Heart left ventricle (tissue), 16 donors: ENCODE measurements at places on chromosomes 5 and 9. TPM values are rescaled to one million over a fixed set of nuclear protein-coding genes. Genes with fewer than 3 reads are reported as not detected.
A peak's percentile ranks its signal among the peaks of the same experiment; 100 is the strongest.

Gene DEPDC1B
- total RNA-seq: 0.22 TPM

Gene ADRA1B
- 2.3 TPM for total RNA-seq

Gene CAAP1
- total RNA-seq: 8.2 TPM

Gene MRPS2
- 93.8 TPM for total RNA-seq

Gene PCDHA1
- total RNA-seq: not detected

Gene SLCO6A1
- not detected for total RNA-seq

DNA sequence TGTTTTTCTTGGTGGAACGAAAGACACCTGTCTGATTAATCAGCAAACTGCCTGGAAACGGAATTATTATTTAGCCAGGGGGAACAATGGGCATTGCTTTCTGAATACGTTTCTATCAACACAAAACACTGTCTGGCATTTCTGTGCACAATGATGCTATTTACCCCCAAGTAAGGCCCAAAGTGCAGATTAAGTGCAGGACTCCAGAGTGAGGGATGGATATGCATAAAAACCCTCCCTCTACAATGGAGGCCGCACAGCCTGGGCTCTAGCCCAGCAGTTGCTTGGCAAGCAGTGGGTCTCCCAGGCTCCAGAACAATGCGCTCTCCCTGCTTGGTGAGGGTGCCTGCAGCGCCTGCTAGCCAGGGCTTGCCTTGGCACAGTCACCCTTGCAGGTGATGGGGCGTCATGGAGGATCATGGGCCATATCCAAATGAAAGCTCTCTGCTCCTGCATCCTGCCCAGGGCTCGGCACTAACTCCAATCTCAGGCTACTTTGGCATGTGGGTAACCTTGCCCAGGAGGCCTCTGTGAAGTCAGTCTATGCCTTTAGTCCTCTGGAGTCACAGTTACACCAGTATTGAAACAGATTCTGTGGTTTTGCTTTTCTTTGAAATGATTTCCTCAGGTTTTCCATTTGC lies 11.5 kb upstream of the SPATA24 start:
- peak; percentile 77 for DNase-seq
- no peak overlapping the region for H3K4me3 ChIP-seq
- no peaks in the 10 kb centered on the region for H3K27me3 ChIP-seq

GRCh38 chr9:135014311-135015010 lies 73.0 kb upstream of the OLFM1 start:
- no peak overlapping the region for H3K27ac ChIP-seq
- DNase-seq: no peak
- H3K27me3 ChIP-seq: peaks cover 16% of the 10 kb centered on the region
- no peaks in the 10 kb centered on the region for H3K4me1 ChIP-seq
- no peaks in the 10 kb centered on the region for H3K36me3 ChIP-seq

DNA sequence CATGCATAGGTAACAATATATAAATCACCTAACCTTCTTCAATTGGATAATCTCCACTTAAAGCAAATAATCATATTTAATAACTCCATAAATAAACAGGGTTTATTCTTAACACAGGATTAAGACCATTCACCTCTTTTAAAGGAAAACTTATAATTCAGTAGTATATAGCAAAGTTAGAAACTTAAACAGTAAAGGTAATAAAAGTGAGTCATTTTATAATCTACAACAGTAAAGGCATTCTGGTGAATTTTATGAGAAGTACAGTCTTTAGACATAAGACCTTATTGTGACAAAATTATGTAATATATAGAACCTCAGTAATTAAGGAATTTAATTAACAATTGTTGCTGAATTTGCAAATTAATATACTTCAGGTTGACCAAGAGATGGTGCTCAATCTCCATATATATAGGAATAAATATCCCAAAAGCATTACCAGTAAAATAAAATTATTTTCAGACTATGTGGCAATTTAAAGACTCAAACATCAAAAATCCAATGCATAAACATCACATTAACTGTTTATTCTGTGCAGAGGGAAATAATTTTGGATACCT lies 84.8 kb downstream of the FBXL17 start:
- H3K36me3 ChIP-seq: no peaks in the 10 kb centered on the region
- H3K4me1 ChIP-seq: no peaks in the 10 kb centered on the region
- DNase-seq: no peak
- H3K4me3 ChIP-seq: no peak overlapping the region
- H3K27me3 ChIP-seq: no peaks in the 10 kb centered on the region

GRCh38 chr5:142845954-142846398 lies 75.8 kb downstream of the ARHGAP26 start:
- no peak overlapping the region for H3K4me3 ChIP-seq
- no peaks in the 10 kb centered on the region for H3K27me3 ChIP-seq
- DNase-seq: no peak

GRCh38 chr9:72454871-72455491 lies 66.4 kb upstream of the TMC1 start:
- H3K36me3 ChIP-seq: no peaks in the 10 kb centered on the region
- no peaks in the 10 kb centered on the region for H3K4me1 ChIP-seq

GRCh38 chr5:155101697-155102096 lies 88.1 kb downstream of the KIF4B start:
- no peak overlapping the region for H3K27ac ChIP-seq
- H3K4me3 ChIP-seq: no peak overlapping the region
- no peak for DNase-seq
- no peaks in the 10 kb centered on the region for H3K27me3 ChIP-seq
- H3K36me3 ChIP-seq: no peaks in the 10 kb centered on the region

DNA sequence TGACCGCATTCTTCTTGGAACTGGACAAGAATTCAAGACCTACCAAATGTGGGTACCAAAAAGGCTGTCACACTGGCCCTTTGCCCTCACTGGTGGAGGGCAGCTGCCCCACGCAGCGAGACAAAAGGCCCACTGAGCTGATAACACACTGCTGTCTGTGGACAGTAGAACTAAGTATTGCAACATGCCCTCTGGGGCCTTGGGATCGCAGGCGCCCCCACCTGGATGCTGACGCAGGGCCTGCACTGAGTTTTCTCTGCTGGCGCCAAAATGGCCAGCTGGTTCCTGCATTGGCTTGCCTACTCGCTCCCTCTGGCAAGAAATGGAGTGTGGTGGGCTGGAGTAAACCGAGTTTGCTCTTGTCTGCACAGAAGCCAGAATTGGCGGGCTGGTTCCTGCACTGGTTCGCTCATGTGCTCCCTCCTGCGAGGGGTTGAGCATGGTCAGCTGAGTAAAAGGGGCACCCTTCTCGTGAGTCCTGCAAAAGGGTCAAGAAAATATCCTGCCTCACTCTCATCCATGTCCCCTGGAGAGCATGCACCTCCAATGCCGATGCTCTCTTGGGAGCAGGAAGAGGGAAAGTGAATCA lies 55.7 kb downstream of the NXNL2 start:
- H3K27ac ChIP-seq: no peak overlapping the region
- no peaks in the 10 kb centered on the region for H3K36me3 ChIP-seq
- H3K4me1 ChIP-seq: no peaks in the 10 kb centered on the region
- DNase-seq: no peak

DNA sequence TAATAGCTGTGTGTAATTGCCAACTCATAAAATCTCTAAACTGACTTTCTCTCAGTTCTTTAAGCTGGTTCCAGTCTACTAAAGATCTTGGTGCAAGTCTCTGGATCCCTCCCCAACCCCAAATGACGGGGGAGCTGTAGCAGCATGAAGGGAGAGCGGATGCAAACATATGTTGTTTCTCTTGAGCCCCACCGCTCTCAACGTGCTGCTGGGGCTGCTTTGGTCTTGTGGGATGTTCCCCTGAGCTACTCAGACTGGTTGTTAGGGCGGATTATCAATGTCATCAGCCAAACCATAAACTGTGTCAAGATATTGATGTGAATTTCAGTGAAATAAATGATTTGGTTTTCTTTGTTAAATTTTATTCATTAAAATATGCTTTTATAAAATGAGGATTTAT lies 40.9 kb upstream of the APC start:
- H3K27ac ChIP-seq: no peak overlapping the region
- H3K4me1 ChIP-seq: no peaks in the 10 kb centered on the region
- no peaks in the 10 kb centered on the region for H3K36me3 ChIP-seq
- no peak overlapping the region for H3K4me3 ChIP-seq
- no peaks in the 10 kb centered on the region for H3K27me3 ChIP-seq
- DNase-seq: no peak

DNA sequence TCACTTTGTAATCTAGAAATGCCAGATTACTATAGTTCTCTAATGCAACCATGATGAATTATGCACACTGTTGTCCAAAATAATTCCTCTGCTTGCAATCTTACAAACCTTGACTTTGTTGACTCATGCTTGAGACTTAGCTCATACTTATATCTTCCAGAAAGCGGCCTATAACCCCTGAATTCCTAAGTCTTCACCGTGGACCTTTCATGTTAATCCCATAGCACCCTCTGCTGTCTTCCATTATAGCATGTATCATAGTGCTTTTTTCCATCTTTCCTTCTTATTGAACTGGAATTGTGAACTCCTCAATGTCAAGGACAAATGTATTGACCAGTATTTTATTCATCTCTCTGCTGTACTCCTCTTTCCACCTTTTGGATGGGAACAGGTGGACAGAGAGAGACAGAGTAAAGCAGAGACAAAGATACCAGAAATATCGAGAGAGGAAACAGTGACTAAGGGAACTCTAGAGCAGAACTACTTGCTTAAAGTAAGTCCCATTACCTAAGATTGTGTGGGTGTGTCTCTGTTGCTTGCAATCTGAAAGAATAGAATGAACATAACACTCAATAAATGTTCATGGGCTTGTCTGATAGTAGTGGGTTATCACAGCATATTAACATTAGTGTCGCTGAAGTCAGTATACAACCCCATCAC lies 110.0 kb downstream of the LURAP1L start:
- H3K36me3 ChIP-seq: no peaks in the 10 kb centered on the region
- no peaks in the 10 kb centered on the region for H3K27me3 ChIP-seq
- no peak for DNase-seq
- no peak overlapping the region for H3K4me3 ChIP-seq

GRCh38 chr5:168123631-168124528 lies 167.6 kb upstream of the WWC1 start:
- H3K36me3 ChIP-seq: no peaks in the 10 kb centered on the region
- H3K4me3 ChIP-seq: no peak overlapping the region
- H3K27ac ChIP-seq: peak overlapping the region; percentile 56
- H3K4me1 ChIP-seq: peaks cover 6% of the 10 kb centered on the region
- DNase-seq: no peak

DNA sequence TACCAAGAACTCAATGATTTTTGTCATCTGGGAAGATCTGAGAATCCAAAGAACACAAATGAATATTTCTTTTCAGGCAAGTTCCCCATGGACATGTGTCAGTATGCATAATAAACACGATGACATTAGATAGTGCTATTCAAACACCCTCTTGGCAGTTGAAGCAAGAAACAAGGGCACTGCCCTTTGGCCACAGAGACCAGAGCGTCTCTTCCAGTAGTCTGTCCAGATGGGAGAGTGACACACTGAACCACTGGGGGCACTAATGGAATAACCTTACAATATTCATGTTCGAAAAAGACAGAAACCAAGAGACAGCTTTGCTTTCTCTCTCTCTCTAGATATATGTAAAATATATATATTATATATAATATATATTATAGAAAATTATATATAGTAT lies 301.9 kb downstream of the CTNND2 start:
- no peak overlapping the region for H3K27ac ChIP-seq
- no peaks in the 10 kb centered on the region for H3K4me1 ChIP-seq
- no peak for DNase-seq
- no peaks in the 10 kb centered on the region for H3K27me3 ChIP-seq
- no peaks in the 10 kb centered on the region for H3K36me3 ChIP-seq

DNA sequence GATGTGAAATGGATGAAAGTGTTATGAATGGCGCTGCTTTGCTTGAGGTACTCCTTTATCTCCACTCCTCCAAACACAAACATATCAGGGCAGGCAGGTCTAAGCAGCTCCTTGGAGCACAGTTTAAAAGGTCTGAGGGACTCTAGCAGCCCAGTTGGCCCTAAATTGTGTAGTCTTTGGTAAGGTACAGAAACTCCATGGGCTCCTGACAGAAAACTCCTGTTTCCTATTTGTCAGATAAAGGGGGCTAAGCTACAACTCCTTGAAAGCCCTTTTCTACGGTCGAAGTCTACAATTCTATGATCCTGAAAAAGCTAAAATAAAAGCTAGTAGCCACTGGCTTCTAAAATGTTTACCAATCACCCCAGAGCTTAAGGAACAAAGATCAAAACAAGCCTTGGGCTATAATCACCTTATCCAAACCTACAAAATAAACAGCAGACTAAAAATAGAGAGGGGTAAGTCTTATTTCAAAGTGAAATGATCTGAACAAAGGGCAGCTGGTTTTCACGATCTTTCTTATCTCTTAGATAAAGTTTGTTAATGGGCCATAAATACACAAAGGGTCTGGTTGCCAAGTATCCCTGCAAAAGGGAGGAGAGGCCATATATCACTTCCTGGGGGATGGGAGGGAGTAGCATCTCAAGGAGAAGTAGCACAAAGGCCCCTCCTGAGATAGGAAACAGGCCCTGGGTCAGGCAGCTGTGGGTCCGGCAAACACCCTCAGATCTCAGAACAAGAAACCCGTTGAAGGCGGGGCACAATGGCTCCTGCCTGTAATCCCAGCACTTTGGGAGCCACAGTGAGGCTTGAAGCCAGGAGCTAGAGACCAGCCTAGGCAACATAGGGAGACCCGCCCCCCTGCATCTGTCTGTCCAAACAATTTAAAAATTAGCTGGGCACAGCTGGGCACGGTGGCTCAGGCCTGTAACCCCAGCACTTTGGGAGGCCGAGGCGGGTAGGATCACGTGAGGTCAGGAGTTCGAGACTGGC lies 28.3 kb upstream of the DENND4C start:
- H3K27me3 ChIP-seq: no peaks in the 10 kb centered on the region
- no peak overlapping the region for H3K27ac ChIP-seq
- H3K4me1 ChIP-seq: no peaks in the 10 kb centered on the region
- no peak overlapping the region for H3K4me3 ChIP-seq
- DNase-seq: no peak

- no peaks in the 10 kb centered on the region for H3K36me3 ChIP-seq
- H3K27me3 ChIP-seq: no peaks in the 10 kb centered on the region
- H3K27ac ChIP-seq: peak overlapping the region; percentile 99
- DNase-seq: peak; percentile 89
- peaks cover 33% of the 10 kb centered on the region for H3K4me1 ChIP-seq
- H3K4me3 ChIP-seq: peak overlapping the region; percentile 94
Measured at GRCh38 chr9:2017331-2018161, 2.4 kb downstream of the SMARCA2 start.

GRCh38 chr5:80931411-80931810 lies 28.8 kb upstream of the RASGRF2 start:
- DNase-seq: no peak
- H3K4me1 ChIP-seq: no peaks in the 10 kb centered on the region
- H3K27me3 ChIP-seq: no peaks in the 10 kb centered on the region
